ENCODE measurements at places on chromosomes 5 and 9. TPM values are rescaled to one million over a fixed set of nuclear protein-coding genes. Genes with fewer than 3 reads are reported as not detected.
A peak's percentile ranks its signal among the peaks of the same experiment; 100 is the strongest.

The SLC4A9 gene
- not detected for total RNA-seq

- DNase-seq = no peak
Measured at GRCh38 chr5:170301981-170302652, 4.5 kb upstream of the LCP2 start.

The SH2D3C gene
- 22.2 TPM for total RNA-seq

- peak; percentile 73 for DNase-seq
Measured at GRCh38 chr9:116494815-116495634, 192.1 kb upstream of the TRIM32 start.

DNA sequence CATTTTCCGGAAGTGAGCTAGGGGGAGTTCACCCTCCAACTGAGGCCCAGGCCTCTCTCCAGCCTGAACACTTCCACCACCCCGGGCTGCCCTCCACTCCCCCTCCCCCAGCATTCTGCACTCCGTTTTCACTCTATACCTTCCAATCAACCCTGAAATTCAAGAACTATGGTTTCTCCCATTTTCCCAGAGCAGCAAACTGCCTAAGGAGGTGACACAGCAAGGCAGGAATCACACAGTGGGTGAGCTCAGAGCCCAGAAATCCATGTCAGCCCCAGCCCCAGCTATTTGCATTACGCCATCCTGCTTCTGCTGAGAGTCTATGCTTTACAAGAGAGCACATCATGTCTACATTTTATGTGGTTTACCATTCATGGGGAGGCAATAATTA lies 11.9 kb downstream of the MSX2 start:
- DNase-seq = no peak

DNA sequence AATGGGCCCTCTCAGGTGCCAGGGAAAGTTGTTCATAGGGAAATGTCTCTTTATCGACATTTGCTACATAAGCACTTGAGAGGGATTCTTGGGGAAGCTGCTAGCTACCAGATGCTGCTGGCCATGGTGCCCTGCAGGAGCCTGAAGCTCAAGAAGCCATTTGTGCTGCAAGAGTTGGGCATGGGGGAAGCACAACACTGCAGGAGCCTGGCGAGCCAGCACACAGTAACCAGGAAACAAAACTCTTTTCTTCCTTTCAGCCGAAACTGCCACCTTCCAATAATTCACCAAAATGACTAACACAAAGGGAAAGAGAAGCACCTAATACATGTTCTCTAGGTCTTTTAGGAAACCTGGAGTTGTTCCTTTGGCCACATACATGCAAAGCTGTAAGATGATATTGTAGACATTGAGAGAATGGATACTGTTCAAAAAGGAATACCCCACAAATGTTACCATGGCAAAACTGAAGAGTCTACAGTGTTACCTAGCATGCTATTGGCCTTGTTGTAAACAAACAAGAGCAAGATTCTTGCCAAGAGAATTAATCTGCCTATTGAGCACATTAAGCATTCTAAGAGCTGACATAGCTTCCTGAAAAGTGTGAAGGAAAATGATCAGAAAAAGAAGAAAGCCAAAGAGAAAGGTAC lies 26.1 kb upstream of the LARP1 start:
- DNase-seq = no peak

The SLC2A8 gene
- total RNA-seq = 5.8 TPM

The FOXD4L4 gene
- not detected for total RNA-seq

GRCh38 chr9:115090486-115090885 lies 27.5 kb downstream of the TNC start:
- DNase-seq = no peak

DNA sequence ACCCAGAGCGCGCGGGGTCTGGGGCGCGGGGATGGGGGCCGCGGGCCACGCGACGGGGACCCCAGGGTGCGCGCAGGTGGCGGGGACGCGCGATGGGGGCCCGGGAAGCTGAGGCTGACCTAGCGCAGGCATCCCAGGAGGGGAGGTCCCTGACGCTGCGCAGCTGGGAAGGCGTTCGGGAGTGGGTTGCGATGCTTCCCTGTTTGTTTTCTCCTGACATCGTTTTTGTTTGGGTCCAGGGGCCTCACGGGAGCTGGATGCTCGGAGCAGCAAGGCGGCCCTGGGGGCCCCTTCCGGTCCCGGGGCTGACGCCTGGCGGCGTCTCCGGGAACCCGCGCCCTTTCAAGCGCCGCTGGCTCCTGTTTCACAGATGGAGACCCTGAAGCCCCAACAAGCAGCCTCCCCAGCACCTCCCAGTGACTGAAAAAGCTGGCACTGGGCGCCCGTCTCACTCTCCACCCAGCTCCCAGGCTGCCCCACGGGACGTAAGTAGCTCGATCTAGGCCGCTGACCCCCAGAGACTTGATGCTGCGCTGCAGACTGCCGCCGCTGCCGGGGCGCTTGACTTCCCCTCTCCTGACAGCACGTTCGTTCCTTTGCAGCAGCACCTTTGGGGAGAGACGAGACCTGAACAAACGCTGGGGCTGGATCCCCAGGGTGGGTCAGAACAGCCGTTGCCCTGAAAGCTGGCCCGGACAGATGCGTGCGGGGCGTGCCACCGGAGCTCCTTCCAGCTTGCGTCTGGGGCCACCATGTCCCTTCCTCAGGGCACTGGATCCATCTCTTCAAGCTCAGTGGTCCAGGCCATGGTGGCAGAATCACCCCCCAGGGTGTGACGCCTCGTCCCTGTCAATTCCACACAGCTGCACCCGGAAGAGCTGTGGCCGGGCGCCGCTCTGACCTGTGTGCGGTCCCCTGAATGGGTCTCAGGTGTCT lies 593 bp downstream of the BRD3OS start:
- DNase-seq = peak; percentile 86

The SLC6A19 gene
- total RNA-seq = not detected

DNA sequence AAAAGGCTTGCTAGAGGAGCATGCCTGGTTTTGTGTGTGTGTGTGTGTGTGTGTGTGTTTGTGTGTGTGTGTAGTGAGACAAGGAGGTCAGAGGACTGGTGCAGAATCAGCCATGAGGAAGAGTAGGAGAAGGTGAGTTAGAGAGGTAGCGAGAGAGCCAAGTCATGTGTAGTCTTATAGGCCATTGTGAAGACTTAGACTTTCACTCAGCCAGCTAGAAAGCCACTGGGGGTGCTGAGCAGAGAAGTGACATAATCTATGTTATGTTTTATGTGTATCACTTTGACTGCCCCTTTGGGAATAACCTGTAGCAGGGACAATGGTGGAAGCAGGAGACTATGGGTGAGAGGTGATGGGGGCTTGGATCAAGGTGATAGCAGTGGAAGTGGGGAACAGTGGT lies 180.5 kb upstream of the CLINT1 start:
- DNase-seq = no peak

- DNase-seq = no peak
Measured at GRCh38 chr9:22067196-22067595, 58.1 kb upstream of the CDKN2B start.
